ENCODE measurements at places on chromosomes 5 and 9.
A peak's percentile ranks its signal among the peaks of the same experiment; 100 is the strongest.

DNA sequence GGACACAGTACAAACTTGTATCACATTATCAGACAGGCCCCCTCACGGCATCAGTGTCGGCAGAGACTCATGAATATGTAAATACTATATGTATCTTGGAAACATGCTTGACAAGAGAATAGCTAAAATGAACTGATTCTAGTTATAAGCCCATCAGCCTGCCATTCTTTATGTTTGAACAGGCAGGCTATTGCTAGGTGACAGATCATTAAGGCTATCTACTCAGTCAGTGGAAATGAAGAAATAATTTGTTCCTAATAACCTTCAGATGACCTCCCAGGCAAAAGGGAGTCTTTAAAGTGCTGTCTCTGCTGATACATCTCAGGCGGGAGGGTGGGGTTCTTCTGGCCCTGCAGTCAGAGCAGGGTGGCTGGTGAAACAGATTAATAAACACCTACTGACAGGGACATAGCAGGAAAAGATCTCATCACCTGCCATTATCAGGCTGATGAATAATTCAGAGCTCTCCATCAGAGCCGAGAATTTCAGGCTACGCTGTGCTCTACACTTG lies 394.2 kb downstream of the RASEF start:
- no peak for DNase-seq

- no peak for DNase-seq
Measured at GRCh38 chr9:100308965-100309564, 43.7 kb downstream of the TEX10 start.

GRCh38 chr5:45252978-45253377 lies 443.2 kb downstream of the HCN1 start:
- no peak for DNase-seq

DNA sequence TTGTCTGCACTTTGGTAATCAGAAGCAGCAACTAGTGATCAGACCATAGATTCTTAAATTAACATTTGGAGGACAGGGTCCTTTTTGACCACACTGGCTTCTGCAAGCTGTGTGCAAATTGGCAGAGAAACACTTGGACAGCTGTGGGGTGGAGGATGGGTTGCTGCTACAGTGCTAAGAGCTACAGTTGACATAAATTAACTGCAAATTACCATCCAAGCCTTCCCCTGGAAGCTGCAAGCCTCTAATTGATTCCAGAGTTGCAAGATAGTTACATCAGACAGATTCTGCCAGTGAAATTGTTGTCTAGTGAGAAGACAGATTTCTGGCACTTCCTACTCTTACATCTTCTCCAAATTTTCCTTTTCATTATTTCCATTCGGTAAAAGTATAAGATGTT lies 517.7 kb downstream of the DIRAS2 start:
- no peak for DNase-seq

GRCh38 chr5:113087976-113088514 lies 111.4 kb downstream of the DCP2 start:
- DNase-seq, result no peak

DNA sequence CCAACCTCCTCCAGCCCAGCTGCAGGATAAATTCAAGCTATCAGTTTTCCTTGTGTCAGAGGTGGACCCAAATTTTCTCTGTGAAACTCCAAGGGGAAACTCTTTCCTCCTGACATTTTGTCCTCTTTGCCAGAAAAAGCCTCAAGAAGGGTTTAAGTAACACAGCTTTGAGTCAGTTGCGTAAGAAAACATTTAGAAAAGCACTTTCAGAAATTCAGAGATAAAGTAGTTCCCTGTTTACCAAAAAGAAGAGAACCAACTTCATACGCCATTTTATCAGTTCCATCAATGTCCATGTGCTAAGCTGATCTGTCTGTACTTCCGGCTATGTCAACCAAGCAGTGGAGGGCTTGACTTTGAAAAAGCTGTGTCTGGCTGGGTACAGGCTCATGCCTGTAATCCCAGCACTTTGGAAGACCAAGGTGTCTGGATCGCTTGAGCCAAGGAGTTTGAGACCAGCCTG lies 19.9 kb upstream of the SUSD1 start:
- no peak for DNase-seq

DNA sequence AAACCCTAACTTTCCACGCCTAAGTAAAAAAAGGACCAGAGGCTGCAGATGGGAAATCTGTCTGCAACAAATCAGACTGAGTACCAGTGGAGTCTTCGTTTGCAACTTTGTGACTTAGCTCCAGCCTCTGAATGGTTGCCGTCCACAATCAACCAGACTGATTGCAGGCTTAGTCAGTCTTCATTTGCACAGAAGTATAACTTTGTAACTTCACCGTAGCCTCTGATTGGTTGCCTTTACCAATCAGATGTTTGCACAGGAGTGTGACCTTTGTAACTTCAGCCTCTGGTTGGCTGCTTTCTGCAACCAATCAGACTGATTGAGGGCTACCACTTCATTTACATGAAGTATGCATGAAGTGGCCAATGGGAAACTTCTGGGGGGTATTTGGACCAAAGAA lies 53.7 kb downstream of the TGFBR1 start:
- DNase-seq, result no peak

- DNase-seq, result no peak
Measured at GRCh38 chr9:135070198-135070951, 17.1 kb upstream of the OLFM1 start.

- no peak for DNase-seq
Measured at GRCh38 chr9:32404402-32404801, 20.0 kb downstream of the ACO1 start.

DNA sequence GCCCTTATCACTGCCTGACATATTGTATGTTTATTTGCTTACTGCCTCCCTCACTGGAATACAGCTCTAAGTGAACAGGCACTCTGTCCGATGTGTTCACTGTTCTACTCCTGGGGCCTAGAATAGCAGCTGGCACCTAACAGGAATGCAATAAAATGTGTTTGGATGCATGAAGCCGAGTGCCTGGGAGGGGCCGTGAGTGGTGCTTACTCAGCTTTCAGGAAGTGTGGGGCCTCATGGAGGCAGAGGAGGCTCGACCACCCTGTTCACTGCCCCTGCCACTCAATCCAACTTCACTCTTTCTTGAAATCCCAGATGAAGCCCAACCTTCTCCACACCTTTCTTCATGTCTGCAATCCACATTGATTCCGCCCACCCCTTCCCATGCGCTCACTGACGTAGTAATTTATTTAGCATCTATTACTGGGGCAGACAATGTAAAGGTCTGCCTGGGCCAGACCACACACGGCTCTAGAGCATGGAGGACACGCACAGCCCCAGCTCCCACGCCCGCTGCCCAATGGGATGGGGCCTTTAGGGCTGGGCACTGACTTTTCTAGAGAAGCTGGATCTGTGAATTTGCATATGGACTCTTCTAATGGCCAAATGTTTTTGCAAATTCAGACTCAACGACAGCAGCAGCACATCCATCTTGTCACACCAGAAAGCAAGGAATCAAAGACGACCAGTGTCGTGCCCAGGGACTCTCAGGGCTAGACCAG lies 21.3 kb downstream of the TBC1D9B start:
- no peak for DNase-seq

DNA sequence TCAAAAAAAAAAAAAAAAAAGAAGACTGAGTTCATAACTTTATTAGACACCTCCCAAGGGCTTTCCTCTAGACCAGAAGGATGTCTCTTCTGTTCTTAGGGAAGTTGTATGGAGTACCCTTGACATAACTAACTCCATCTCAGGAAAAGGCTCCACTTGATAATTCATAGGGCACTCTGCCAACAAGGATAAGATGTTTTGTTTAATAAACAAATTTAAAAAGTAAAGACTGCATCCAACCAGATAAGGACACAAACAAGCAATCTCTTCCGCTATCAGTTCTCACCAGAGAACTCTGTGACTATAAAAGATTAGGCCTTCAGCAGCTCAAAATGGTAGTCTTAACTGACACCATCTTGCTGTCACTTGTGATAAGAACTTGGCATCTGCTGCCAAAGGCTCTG lies 65.8 kb downstream of the SFXN1 start:
- DNase-seq, result no peak

DNA sequence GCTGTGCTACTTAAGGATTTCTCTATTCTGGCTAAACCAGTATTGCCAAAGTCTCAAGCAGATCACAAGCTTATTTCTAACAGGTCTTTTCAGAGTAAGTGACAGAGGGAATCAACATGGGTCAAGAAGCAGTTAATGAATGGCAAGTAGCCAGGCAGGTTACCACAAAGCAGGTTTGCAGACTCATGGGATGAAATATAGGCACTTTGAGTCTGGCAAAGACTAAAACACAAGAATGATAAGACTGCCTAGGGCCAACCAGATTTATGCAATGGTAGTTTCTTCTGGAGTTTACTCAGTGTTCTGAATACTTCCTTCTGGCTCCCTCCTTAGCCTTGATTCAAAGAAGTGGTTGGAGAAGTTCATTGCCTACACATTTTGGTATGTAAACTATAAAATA lies 3.6 kb downstream of the HMGCS1 start:
- DNase-seq, result no peak

DNA sequence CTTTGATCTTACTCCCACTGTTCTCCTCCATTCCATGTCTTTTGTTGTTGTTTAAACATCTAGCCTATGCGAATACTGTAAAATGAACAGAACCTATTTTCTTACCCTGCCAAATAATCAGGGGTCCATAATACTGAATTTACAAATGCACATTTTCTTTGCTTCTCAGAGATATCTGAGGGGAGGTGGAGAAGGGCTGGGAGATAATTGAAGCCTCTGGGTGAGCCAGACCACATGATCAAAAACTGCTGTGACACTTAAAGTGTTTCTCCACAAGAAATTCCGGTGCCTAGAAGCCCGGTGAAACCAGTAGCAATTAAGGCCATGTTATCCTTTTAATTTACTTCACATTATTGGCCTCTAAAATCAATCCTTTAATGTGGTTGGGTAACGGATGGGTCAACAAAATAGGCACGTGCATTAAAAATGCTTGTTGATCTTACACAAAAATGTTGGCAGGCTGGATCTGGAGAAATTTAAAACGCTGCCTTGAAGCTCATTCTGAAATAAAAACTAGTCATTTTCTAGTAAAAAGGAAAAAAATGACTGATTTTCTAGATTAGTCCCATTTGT lies 10.8 kb downstream of the SEMA6A start:
- DNase-seq, result no peak

- DNase-seq, result no peak
Measured at GRCh38 chr9:16245756-16246440, 624.6 kb downstream of the BNC2 start.

GRCh38 chr9:81777482-81777881 lies 88.1 kb upstream of the TLE1 start:
- DNase-seq, result no peak

- no peak for DNase-seq
Measured at GRCh38 chr9:27791311-27791710, 218.0 kb upstream of the C9orf72 start.

DNA sequence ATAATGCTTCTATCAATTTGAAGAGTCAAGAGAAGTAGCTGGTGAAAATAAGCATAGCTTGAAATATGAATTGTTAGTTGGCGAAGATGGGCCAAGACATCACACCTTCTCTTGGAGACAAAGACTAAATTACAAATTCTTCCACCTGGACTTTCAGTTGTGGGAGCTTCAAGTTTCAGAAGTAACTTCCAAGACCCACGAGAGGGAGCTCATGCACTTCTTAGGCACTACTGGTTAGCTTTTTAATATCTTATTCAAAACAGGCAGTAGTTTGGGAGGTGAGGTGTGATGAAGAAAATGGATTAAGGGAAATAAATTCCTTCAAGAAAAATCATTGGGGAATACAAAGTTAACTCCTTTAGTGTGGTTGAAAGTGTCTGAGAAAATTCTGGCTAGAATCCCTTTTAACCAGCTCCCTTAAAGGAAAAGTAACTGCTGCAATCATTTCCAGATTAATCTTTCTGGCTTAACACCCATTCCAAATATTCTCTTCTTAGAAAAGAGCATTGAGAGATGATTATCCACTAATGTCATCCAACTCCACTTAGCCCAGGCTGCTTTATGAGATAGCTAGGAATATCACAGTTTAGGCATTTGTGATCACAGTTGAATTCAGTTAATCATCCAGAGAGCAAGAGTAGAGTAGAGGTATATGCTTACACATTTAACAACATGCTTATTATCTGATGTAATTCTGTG lies 139.5 kb upstream of the DMRTA1 start:
- DNase-seq, result no peak

GRCh38 chr9:124297551-124297901 lies 39.8 kb downstream of the NEK6 start:
- DNase-seq, result no peak

DNA sequence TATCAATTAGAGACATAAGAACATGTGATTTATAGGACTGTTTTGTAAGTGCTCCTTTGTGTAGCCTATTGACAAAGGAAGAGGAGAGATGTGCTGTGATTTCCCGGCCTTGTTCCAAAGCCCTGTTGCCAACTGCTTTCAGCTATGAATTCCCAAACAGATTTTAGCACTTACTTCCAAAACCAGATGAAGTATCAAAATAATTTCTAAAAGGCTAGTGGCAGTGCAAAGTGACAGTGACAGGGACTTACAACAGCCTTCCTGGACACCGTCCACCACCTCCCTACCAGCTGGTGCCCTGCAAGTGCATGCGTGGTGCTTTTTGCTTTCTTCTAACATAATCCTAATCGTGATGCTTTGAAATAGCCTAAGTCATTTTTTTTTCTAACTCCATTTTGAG lies 254.1 kb upstream of the ACTBL2 start:
- DNase-seq, result no peak

- no peak for DNase-seq
Measured at GRCh38 chr9:124137009-124137943, 120.5 kb upstream of the NEK6 start.

DNA sequence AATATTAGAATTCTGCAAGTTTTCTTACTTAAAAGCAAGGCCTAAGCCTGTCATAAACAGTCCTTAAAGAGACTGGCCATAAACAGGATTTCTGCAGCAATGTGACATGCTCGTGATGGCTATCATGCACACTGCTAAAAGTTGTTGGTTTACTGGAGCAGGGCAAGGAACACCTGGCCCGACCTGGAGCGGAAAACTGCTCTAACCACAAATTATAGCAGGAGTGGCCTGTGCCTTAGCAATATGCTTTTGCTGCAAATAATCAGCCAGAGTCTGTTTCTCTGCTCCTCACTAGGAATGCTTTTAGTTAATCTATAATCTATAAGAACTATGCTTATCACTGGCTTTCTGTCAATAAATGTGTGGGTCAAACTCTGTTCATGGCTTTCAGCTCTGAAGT lies 322.9 kb upstream of the RPS23 start:
- no peak for DNase-seq

- no peak for DNase-seq
Measured at GRCh38 chr9:129351642-129352145, 173.6 kb upstream of the IER5L start.

- peak; percentile 71 for DNase-seq
Measured at GRCh38 chr5:77379558-77380061, 112.5 kb downstream of the WDR41 start.
